ENCODE measurements at places on chromosomes 6 and 20. TPM values are rescaled to one million over a fixed set of nuclear protein-coding genes. Genes with fewer than 3 reads are reported as not detected.

DNA sequence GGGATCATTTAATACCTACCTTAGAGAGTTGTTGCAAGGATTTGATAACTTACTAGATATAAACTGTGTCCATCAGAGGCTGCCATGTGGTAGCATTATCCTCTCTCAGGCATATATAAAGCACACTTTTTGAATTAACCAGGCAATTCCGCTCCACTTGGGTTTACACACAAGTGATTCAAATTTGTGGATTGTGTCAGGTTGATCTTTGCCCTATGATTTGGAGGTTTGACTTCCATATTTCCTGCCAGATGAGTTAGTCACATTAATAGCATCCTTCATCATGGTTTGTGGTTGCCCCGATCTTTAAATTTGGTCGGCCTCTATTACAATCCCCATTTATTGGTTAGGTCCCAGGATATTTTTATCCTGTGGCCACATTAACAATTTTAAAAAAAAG lies 44.8 kb upstream of the CTAGE9 start:
- DNase-seq: no peak

DNA sequence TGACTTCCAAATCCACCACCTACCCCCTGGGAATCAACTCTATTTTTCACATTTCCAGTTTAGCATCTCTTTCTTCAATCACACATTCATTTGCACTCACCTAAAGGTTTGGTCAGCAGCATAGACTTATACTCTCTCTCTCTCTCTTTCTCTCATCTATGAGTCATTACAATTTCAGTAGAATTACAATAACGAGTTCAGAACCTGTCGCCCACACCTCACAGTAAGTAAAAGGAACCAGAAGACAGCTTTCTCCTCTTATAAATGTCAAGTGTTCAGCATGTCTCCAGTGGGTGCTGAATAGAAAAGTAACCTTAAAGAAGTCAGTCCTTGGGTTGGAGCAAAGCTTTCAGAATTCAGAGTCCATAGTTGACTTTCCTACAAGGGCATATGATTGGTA lies 1.1 kb upstream of the PHACTR1 start:
- DNase-seq: no peak

DNA sequence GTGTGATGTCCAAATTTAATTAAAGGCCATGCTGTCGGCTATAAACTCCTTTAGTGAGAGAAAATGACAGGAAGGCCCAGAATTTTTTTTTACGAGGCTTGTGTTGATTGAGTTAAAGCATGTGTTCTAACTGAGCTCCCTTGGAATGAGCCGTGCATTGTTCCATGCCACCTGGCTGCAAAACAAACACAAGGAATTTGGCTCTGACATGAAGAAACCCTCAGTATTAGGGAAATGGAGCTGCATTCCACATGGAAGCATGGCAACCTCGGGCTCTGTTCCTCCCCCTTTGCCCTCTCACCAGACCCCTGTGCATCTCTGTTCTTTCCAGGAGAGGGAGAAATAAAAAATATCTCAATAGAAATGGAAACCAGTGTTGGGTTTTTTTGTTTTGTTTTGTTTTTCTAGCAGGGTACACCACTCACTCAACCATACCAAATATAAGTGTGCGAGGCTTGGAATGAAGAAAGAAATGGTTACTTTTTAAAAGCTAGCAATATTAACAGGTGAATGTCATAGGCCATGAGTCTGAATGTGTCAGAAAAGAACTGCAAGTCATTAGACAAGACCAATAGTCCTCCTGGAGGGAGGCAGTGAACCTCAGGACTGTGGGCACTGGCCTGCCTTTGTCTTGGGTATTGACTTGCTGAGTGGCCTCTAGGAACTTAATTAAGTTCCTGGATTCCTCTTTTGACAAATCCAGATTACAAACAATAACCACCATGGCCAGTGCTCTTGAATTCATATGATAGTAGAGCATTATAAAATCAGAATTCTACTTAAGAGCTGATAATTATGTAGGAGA lies 935.1 kb downstream of the KIF16B start:
- DNase-seq: no peak

GRCh38 chr6:71345476-71346333 lies 57.1 kb downstream of the OGFRL1 start:
- DNase-seq: no peak

DNA sequence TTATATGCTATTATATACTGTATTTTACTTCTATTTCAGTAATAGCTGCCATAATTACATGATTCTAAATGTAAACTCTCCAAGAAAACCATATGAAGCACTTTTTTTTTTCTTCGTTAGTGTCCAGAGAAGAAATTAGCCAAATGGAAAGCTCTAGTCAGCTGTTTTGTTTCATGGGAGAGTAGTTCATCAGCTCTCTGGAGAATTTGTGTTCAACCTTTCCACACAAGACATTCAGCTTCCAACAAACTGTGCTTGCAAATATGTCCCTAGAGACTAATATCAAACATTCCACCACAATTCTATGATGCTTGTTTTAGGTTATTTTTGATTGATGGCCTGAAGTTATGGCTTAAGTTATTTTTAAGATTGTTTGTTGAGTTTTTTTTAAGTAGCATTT lies 19.5 kb downstream of the FHL5 start:
- DNase-seq: no peak

DNA sequence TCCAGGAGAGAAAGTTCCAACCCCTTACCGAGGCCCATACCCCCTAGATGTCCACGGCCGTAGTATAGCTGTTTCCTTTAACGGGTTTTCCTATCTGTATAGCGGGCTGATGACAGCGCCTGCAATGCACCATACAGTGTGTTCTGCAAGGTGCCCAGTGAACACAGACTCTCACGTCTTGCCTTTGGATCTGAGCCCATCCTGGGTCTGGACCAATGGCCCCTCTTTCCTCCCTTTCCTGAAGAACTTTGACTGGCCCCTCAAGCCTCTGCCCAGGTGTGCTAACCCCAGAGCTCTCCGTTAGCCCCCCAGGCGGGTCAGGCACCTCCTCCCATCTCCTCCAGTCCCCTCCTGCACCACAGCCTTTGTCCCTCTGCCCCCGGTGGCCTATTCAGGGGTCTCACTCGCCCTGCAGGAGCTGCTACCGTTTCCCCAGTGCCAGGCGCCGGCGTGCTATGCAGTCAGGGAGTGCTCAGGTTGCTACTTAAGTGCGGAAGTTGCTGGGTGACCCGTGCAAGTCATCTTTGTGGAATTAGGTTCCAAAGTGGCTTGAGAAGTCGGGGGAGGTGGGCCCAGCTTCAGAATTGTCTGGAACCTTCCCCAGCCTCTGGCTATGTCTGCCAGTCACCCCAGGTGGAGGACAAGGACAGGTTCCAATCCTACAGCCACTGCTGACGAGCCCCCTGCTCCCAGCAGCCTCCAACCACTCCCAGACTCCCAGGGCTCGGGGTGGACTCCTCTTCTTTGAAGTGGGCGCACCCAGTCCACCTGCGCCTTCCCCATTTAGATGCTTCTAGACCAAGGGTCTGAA lies 35.0 kb upstream of the ZBP1 start:
- DNase-seq: no peak

- DNase-seq: no peak
Observed at GRCh38 chr6:19013026-19013705, 626.0 kb downstream of the RNF144B start.

GRCh38 chr6:148446681-148447080 lies 104.0 kb downstream of the SASH1 start:
- DNase-seq: no peak

DNA sequence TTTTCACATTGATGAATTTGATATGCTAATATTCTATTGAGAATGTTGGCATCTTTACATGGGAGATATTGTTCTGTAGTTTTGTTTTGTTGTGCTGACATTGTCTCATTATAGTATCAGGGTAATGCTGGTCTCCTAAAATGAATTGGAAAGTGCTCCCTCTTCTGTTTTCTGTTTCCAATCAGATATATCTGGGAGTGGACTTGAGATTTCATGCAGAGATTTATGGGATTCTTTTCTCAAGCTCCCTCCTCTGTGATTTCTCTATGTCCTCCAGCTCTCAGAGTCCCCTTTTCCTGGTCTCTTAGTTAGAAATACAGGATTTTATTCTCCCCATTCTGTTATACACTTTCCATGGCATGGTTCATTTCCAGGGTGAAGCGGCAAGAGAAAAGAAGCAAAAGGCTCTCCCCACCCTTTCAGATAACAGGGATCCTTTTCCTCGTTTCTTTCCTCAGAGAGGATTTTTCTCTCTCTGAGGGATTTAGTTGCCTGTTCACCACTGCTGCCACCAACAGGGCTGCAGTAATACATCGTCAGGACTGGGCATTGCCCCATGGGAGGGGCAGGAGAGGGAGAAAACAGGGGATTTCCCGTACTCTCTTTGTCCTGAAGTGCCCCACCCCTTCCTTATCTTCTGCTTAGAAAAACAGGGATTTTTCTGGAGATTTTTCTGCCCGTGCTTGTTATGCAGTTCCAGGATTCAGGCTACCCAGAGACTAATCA lies 59.3 kb upstream of the STMND1 start:
- no peak for DNase-seq

The VWA7 gene
- total RNA-seq: 2.4 TPM

The CTCFL gene
- total RNA-seq: not detected

The FAM184A gene
- 0.27 TPM for total RNA-seq

All from hematopoietic multipotent progenitor cell (in vitro differentiated cells).